ENCODE measurements at places on chromosomes 1 and 21.

GRCh38 chr1:85134583-85135391 lies 66.0 kb downstream of the SYDE2 start:
- no peak for DNase-seq

DNA sequence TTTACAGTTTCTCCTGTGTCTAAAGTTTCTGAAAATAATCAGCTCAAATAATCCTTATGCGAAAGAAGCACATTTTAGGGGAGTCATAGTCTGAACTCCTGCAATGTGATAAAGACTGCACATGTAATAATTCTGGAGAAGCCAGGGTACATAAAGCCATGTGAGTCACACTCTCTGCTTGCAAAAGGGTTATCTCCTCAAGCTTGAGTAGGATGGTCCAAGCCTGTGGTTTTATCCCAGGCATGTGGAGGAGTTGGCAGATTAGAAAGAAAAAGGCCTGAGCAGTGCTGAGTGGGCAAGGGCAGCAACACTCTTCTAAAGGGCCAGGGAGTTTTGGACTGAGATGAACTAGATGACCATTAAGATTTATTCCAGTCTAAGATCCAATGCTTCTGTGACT lies 220.4 kb downstream of the RHOU start:
- no peak for DNase-seq

DNA sequence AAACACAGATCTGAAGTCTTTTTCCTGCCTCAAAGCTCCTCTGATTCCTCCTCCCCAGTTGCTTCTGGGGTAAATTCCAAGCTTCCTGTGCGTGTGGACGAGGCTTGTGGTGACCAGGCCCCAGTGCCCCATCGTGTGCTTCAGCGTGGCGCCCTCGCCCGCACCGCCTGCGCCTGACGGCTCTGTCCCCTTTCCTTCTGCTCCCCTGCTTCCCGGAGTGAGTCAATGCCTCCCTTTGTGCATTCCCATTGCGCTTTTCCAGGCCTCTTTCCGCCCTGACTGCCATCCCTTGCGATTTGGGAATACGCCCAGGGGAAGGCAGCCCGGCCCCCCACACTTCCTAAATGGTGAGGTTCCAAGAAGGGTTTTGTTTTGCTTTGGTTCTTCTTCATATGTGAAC lies 36.3 kb downstream of the FAAP20 start:
- no peak for DNase-seq

GRCh38 chr21:42619841-42620240 lies 33.6 kb upstream of the PDE9A start:
- no peak for DNase-seq

DNA sequence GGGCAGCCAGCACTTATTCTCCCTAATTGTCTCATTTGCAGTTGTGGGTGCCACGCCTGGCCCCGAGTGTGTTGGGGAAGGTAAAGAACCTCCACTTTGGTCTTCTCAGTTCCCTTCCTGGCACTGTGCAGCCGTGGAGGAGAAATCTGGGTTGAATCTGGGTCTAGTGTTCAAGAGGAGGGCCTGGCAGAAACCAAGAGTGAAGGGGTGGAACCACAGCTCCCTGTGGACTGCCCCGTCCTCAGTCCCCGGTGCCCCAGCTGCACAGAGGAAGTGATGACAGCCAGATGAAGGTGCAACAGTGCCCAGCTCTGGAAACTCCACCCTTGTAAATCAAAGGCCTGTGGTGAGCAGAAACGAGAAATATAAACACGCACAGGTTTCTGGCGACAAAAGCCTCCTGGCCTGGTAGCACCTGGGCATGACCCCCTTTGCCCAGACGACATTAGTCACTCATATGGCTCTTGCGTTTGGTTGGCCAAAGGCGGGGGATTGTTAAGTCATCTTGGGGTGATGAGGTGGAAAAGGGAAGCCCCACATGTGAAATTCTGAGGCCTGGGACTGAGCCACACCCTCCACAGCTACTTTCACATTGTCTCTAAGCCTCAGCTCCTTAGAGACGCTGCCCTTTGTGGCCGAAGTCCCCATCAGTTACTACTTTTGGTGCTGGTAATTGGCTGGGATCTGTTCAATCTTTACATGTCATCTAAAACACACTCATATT lies 4.2 kb upstream of the ECE1 start:
- DNase-seq = no peak

GRCh38 chr1:90488451-90488850 lies 228.7 kb downstream of the BARHL2 start:
- no peak for DNase-seq

DNA sequence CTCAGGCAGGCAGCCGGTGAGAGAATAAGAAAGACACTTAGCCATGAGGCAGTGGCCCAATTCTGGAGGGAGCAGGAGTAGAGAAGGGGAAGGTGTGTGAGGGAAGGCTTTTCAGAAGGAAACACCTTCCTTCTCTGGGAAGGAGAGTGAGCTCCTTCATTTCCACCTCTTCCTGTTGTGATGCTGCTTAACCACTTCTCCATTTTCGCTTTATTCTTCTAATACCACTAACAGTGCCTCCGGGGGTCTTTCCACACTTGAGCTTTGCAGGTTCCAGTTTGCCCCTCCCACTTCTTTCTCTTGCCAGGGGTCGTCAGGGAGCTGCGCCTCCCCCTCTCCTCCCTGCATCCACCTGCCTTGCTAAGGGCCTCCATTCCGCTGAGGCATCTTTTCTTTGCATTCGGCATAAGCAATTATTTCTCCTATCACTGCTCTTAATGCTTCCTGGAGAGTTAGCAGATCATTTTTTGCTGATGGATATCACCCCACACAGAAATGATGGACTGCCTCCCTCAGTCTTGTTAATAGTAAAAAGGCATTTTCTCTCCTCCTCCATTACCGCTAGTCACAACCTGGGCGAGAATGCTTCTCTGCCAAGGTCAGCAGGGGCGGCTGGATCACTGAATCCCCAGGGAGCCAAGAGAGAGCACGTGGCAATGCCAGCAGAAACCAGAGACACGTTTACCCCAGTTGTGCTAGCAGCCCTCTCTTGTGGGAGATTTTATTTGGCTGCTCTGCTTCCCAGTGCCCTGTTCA lies 74.8 kb downstream of the ELAVL4 start:
- no peak for DNase-seq
